Natural killer cell treated with Interleukin-12 subunit alpha and Interleukin-12 subunit beta and Interleukin-15 and Interleukin-18, amount 100 ng/mL, for 72 hours (primary cell): ENCODE measurements at places on chromosomes 3 and 15. TPM values are rescaled to one million over a fixed set of nuclear protein-coding genes. Genes with fewer than 3 reads are reported as not detected.

- no peak overlapping the region for H3K27ac ChIP-seq
- DNase-seq = no peak
Measured at GRCh38 chr3:119257654-119258410, 17.2 kb upstream of the B4GALT4 start.

Gene KLHL6
- total RNA-seq = 16.9 TPM

Gene IRAK2
- 35.1 TPM for total RNA-seq

GRCh38 chr3:70433091-70433490 lies 120.7 kb upstream of the MDFIC2 start:
- no peaks in the 10 kb centered on the region for H3K36me3 ChIP-seq
- H3K27ac ChIP-seq = no peak overlapping the region
- H3K4me3 ChIP-seq = no peak overlapping the region
- DNase-seq = no peak
- no peaks in the 10 kb centered on the region for H3K27me3 ChIP-seq
- H3K4me1 ChIP-seq = no peaks in the 10 kb centered on the region

Gene MINDY4B
- not detected for total RNA-seq

DNA sequence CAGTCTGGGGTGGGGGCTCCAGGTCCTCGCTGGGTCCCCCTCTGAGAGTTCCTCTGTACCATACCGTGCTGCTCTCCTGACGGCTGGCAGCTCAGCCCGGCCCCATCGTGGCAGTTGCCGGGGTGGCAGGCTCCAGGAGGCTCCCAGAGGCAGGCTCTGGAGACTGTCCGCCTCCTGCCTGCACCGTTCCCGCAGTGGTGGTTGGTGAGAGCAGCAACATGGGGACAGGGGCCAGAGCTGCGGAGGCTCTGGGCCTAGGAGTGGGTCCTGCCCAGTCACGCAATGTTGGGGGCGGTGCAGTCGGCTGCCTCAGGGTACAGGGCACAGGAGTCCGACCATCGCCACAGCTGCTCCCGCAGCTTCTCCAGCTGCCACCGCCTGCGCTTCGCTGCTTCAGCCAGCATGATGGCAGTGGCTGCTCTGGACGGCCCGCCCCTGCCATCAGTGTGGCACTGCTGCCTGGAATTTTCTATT lies 492.7 kb downstream of the AGBL1 start:
- no peaks in the 10 kb centered on the region for H3K4me1 ChIP-seq
- H3K27me3 ChIP-seq = peaks cover 23% of the 10 kb centered on the region
- no peak overlapping the region for H3K27ac ChIP-seq
- peaks cover 8% of the 10 kb centered on the region for H3K36me3 ChIP-seq

DNA sequence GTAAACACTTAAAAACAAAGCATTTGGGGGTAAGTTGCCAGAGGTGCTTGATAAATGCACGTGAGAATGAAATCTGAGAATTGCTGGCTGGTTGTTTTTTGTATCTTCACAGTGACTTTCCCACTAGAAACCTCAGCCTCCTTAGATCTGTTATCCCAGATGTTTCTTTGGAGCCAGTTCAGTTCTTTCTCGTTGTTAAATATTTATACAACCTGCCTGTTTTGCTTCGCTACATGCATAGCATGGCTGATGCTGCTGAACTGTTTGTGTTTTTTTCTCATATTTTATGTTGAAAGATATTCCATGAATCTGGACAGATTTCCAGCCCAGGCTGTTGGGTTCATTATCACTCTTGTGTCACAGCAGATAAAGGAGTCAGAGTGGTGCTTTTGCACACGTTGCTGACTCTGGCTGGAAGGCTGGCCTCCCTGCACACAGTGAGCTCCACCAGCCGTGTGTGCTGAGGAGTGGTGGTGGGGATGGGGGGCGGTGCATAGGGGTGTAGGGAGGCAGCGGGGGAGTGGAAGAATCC lies 80.2 kb downstream of the ARNT2 start:
- peaks cover 6% of the 10 kb centered on the region for H3K27me3 ChIP-seq
- H3K4me3 ChIP-seq = no peak overlapping the region
- no peaks in the 10 kb centered on the region for H3K36me3 ChIP-seq
- no peak overlapping the region for H3K27ac ChIP-seq
- DNase-seq = no peak

DNA sequence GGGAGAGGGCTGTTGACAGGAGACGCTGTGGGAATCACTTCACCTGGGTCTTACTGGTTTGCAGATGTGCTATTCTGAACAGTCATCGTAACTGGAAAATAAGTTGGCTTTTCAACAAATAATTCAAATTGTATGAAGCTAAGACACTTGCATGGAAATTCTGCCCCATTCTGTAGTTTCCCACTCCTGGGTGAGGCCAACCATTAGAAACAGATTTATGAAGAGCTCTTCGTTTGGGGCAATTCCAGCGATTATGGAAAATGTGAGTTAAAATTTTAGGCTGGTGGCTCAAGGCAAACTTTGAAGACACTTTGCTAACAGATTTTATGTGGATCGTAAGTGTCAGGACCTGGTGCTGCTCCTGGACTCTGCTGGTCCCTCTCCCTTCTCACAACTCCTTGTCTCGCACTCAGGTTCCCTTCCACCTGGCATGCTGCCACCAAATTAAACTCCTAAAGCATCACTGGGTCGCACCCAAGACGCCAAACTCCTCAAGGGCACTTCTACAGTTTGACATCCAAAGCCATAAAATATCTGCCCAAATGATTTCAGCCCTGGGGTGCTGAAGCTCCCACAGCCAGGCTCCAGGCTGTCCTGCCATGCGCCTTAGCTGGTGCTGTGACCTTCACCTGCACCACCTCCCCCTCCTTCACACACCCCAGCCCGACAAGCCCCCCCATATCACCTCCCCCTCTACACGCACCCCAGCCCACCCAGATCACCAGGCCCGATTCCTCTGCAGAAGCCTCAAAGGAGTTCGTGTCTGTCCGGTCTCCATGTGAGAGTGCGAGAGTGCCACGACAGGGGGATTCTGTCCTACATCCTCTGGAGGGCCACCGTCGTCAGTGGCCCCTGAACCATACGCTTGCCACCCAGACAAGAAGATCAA lies 138.4 kb downstream of the NSMCE3 start:
- no peak for DNase-seq
- no peaks in the 10 kb centered on the region for H3K4me1 ChIP-seq
- peaks cover 4% of the 10 kb centered on the region for H3K27me3 ChIP-seq
- no peaks in the 10 kb centered on the region for H3K36me3 ChIP-seq
- H3K27ac ChIP-seq = no peak overlapping the region
- H3K4me3 ChIP-seq = no peak overlapping the region
